ENCODE measurements at places on chromosomes 5 and 9.

- DNase-seq = no peak
Observed at GRCh38 chr9:4416467-4416866, 73.8 kb upstream of the SLC1A1 start.

DNA sequence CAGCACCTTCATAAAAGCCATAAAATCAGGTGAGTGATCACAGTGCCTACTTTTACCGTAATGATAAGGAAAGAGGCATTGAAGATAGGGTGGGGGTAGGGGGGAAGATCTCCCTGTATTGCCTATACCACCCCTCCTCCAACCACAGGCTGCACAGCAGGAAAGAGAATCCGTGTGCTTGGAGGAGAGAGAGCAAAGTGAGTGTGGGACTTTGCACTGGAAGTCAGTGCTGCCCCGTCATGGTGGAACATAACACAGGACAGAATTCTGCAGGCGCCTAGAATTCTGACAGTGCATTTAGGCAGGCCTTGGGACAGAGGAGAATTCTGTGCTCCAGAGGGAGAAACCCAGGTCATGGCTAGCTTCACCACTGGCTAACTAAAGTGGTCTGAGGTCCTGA is 3.5 kb upstream of the C5 start:
- DNase-seq = no peak

DNA sequence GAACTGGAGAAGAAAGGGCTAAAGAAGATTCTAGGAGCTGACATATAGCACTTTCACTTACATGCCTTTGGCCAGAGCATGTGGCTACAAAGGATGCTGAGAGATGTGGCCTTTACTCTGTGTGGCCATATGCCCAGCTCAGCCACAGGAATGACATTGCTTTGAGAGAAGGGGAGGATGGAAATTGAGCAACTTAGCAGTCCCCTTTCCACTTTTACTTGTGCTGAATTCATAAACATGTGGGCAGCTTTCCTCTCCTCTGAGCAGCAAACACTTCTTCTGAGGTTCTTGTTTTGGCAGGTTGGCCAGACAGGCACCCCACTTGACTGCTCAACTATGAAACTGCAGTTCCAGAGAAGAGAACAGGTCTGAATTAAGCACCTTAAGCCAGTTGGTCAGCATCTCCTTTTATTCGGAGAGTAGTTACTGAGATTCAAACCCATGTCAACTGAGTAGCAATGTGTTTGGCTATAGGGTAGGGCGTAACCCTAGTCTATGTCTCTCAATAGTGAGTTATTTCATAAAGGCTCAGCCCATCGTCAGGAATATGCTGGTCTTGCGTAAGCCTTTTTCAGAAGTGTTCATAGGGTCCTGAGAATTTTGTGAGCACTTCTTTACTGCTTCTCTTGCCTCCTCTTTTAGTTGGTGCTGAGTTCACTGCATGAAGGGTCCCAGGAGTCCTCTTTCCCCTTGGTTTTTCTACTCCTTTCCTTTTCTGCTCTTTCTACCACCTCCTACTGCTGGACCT is 134.5 kb downstream of the PALM2AKAP2 start:
- peak; percentile 92 for DNase-seq

GRCh38 chr9:100884518-100884917 is 144.0 kb upstream of the PLPPR1 start:
- no peak for DNase-seq

DNA sequence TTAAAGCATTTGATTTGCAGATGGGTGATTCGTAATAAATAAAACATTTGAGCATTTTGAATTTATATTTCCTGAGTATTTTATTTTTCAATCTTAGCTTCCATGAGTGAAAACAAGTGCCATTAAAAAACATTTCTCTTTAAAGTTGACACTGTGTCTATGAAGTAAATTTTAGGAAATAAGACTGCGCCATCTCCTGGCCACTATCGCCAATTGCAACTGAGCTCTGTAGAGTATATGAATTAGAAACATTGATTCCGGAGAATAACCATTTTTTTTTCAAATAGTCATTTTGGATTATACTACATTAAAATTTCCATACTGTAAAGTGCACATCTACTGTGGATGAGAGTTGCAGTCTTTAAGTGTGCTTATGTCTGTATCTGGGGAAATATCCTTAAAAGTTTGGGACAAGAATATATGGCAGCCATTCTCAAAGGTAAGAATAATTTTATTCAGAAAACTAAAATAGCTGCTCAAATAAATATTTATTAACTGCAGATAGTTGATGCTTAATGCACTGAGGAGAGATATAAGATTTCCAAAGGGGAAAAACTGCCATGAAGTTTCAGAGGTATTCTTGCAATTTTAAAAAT is 5.9 kb downstream of the DMRTA1 start:
- DNase-seq = peak; percentile 61

DNA sequence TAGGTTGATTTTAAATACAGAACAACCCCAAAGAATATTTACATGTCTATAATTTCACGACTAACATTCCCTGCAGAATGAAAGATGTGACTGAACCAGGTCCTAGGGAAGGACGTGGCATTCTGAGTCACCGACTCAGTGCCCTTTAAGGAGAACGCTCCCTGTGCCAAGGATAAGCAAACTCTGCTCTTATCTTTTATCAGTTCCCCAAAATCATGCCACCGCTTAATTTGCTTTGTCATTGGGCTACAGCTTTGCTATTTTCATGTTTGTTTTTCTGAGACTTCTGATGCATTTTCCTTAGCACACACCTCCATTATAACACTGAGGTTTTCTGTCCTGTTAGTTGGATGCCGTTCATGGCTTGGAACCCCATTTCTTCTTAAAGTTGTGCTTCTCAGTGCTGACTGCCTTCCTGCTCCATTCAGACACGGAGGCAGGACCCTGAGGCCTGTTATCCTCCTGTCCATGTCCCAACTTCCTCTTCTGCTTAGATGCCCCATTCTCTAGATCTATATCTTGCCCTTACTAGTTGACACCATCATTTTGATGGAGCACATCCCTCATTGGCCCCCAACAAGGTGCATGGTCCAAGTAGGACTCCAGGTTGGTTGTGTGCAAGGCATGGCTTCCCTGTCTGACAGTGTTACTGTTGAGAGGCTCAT is 11.2 kb upstream of the SEMA4D start:
- no peak for DNase-seq

- DNase-seq = no peak
Observed at GRCh38 chr9:115025721-115026120, 92.2 kb downstream of the TNC start.

GRCh38 chr5:36688722-36689121 is 82.3 kb downstream of the SLC1A3 start:
- DNase-seq = no peak

DNA sequence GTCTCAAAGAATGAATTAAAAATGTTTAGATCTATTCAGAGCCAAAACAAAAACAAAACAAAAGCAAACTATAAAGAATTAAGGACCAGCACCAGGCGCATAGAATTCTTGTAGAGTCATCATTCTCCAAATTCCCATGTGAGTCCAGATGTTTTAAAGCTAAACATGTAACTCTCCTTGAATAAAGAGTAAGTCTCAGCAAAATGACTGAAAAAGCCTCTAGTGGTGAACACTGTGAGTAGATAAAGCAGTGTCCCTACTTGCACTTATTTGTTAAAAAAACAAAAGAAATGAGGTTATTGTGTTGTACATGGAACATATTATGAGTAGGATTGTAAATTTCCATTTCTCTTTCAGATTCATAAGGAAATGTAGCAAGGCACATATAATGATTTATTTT is 44.0 kb downstream of the NNT start:
- DNase-seq = peak; percentile 30

- no peak for DNase-seq
Observed at GRCh38 chr5:65952259-65952658, 25.9 kb downstream of the ERBIN start.

DNA sequence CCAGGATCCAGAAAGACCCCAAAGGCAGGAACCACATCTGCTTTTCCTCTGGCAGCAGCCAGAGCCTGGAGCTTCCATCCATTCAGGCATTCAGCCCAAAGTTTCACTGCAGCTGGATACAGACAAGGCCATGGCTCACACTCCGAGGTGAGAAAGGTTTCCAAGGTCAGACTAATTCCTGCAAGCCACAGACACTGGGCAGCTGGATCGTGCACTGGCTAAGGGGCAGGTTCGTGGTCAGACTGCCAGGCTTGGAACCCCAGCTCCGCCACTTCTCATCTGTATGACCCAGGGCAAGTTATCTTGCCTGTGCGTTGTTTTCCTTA is 36.9 kb downstream of the SPOCK1 start:
- no peak for DNase-seq

DNA sequence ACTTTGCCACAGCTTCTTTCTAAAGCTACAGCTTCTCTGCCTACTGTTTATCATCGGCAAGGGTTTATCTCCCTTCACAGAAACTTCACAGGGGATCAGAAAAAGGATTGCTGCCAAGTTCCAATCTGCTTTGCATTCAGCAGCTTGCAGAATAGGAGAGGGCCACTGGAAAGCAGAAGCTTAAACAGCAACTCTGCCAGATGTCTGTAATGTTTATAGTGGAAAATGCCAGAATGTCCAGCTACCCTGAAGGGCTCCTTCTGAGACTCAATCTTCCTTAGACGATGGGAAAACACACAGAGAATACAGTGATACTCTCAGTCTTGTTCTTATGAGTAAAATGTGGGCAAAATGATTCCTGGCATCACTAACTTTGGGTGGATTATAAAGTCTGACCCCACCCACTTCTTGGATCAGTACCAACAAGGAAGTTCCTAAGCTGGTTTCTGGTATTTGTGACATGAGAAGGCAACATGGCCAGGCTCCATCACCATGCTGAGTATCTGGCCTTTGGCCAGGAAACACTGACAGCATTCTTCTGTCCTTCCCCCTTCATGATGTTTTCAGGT is 19.0 kb downstream of the STOM start:
- peak; percentile 97 for DNase-seq

GRCh38 chr5:160272889-160273288 is 39.5 kb downstream of the CCNJL start:
- DNase-seq = no peak

DNA sequence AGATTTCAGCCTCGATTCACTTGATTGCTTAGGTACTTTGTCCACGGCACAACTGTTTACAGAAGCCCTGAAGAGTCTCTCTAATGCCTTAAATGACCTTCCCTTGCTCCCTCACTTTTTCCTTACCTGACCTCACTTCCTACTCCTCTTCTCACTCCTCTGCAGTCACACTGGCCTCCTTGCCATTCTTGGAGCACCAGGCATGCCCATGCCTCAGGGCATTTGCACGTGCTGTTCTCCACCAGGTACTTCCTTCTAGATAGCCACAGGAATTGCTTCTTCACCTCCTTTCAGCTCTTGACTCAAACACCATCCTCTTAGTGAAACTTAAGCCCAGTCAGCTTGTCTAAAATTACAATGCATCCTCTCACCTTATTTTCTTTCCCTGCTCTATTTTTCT is 52.4 kb upstream of the TRAF1 start:
- DNase-seq = no peak

GRCh38 chr5:44312374-44312773 is 76.8 kb downstream of the FGF10 start:
- DNase-seq = no peak

- DNase-seq = no peak
Observed at GRCh38 chr9:132487351-132487791, 77.4 kb downstream of the CFAP77 start.

DNA sequence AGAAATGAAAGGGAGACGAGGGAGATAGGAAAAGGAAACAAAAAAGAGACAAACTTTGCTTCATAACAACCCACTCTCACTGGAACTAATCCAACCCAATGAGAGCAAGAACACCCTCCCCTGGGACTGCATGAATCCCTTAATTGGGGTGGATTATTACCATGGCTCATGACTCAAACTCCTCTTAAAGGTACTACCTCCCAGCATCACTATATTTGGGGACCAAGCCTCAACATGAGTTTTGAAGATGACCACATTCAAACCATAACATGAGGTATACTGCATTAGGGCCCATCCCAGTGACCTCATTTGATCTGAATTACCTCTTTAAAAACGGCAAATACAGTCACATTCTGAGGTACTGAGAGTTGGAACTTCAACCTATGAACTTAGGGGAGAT is 8.0 kb downstream of the MTAP start:
- DNase-seq = no peak

GRCh38 chr5:141343242-141343952 is at the start of gene PCDHGA3:
Gene PCDHGA3 (plus strand): TSS chr5:141343829. CDS start chr5:141344034, 205 bp downstream.
- DNase-seq = peak; percentile 74

- no peak for DNase-seq
Observed at GRCh38 chr9:70556771-70557170, 142.3 kb upstream of the KLF9 start.

DNA sequence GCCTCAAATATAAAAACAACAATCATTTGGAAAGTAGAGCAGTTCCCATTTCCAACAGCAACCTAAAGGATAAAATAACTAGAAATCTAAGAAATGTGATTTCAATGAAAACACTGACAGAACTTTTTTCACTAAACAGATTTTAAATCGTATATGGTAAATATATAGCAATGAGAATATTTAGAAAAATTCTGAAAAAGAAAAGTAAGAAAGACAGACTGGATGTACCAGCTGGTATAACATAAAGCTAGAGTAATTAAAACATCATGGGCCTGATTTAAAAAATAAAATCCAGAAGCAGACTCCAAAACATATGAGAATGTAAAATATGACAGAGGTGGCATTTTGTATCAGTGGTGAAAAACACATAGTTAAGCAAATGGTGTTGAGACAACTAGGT is 308.9 kb downstream of the MLLT3 start:
- no peak for DNase-seq

GRCh38 chr9:129442803-129443511 is 177.9 kb downstream of the C9orf50 start:
- no peak for DNase-seq

DNA sequence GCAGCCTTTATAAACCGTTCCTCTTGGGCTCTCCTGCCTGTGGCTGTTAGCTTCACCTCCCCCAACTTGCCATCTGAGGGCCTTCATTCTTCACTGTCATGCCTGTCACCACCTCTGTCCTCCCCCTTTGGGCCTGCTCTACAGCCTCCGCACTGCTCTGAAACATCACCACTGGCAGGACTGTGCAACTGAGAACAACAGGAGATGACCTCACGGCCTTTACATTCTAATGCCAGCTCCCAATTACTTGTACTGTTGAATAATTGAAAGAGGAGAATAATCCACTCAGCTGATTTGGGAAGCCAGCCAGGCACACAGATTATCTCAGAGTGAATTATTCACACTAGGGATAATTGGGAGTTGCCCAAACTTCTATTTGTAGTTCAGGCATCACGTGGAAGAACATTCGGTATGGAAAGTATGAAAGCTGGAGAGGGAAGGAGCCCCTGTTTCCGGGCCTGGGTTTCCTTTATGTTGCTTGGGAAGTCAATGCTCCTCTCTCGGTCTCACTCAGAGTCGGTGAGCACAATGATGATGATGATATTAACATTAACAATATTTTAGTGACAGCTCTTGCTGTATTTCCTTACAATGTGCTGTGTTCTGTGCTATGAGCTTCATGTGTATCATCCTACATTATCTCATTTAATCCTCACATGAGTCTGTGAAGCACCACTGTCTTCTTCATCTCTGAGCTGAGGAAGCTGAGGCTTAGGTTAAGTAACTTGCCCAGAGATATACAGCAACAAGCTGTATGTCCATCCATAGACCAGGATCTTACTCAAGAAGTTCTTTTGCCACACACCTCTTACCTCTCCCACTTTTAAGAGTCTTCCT is 99.3 kb upstream of the LRRTM2 start:
- DNase-seq = peak; percentile 87

GRCh38 chr5:77076961-77077828 is 9.9 kb downstream of the ZBED3 start:
- peak; percentile 63 for DNase-seq
